Activated CD8-positive, alpha-beta memory T cell treated with anti-CD3 and anti-CD28 coated beads, Interleukin-2, amount 50 U/mL, for 48 hours (primary cell): ENCODE measurements at places on chromosomes 1 and 21.

- DNase-seq, result no peak
These were observed at the start of gene TMPRSS3 for GRCh38 chr21:42395905-42396651. Gene TMPRSS3, minus strand, starts transcription at chr21:42396052. Its CDS starts 635 bp downstream, at chr21:42395417.

- DNase-seq, result no peak
These were observed 97.9 kb upstream of the RGS1 start for GRCh38 chr1:192477630-192478029.

GRCh38 chr1:232566093-232566492 is 63.8 kb downstream of the SIPA1L2 start:
- DNase-seq, result no peak

GRCh38 chr1:70778056-70778762 is 269.4 kb downstream of the PTGER3 start:
- no peak for DNase-seq

- no peak for DNase-seq
These were observed 113.0 kb upstream of the GADD45A start for GRCh38 chr1:67571901-67572593.

- no peak for DNase-seq
These were observed 178.8 kb downstream of the FGGY start for GRCh38 chr1:59475737-59476136.

- DNase-seq, result no peak
These were observed 229.3 kb downstream of the CAMTA1 start for GRCh38 chr1:7014640-7014930.

DNA sequence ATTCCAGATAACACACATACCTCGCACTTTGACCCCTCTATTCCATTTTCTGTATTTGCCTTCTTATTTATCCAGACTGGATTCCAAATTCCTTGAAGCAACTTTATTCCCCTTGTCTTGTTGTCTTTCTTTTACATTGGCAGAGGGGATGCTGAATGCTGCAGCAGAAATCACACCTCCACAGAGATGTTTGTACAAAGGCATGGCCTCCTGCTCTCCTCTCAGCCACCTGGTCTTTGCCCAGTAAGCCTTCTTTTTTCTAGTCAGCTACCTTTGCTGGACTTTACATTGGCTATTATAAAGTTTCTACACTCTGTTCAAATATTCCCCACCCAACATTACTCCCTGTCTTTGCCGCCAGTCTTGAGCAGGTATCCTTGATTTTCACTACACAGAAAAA is 75.1 kb downstream of the LAMC1 start:
- DNase-seq, result no peak

- DNase-seq, result no peak
These were observed 4.5 kb upstream of the TOR3A start for GRCh38 chr1:179077396-179077795.

DNA sequence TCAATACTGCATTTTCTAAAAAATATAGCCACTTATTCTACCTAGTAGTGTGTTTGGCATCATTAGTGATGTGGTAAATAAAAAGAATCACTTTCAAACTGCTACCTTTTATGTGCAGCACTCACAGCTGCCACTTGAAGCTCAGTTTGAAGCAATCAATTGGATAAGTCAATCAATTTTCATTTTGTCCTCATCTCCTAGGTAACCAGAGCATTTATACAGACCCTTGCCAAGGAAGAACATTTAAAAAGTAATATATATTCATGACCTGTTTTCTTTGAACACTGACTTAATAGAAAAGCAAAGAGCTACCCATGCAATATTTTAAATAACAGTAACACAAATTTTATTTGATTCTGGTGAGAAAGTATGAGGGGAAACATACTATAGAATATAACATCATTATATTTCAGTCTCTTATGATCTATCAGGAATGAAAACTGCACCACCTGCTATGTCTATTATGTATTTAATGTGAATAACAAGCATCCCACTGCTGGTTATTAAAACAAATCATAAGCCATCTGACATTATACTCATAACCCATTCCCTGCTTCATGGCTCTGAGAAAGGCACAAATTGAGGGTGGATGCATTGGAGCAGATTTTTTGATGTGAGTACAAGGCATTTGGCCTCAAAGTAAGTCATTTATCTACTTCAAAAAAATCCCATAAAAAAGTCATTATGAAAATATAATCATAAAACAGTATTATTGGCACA is 168.4 kb upstream of the C21orf91 start:
- DNase-seq, result no peak
